ENCODE measurements at places on chromosomes 5 and 9.

DNA sequence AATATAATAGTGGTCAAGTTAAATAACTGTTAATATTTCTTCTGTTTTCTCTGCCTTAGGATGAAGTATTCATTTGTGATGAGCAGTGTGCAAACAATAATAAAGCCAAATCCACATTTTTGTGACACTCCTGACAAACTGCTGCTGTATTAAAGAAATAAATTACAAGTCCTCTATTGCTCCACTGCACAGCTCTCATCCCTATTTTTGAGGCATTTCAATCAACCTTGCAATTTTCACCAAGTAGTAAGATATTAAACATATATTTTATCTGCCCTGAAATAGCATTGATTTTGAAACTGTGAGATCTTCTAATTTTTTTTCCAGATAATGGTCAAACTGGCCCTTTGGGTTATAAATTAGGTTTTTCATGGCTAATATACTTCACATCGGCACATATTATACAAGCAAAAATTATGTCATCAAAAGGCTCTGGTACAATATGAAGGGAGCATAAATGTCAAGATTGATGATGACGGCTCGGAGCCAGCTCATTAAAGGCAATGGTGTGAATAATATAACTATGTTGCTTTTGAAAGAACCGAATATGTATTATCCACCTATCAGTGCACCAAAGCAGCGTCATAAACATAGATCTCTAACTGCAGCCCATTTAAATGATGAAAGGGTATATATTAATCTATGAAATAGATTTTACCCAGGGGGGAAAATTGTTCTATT is 764.9 kb downstream of the DNAH5 start:
- no peak for DNase-seq

GRCh38 chr9:113631871-113632665 is 168.5 kb downstream of the RGS3 start:
- DNase-seq = no peak

DNA sequence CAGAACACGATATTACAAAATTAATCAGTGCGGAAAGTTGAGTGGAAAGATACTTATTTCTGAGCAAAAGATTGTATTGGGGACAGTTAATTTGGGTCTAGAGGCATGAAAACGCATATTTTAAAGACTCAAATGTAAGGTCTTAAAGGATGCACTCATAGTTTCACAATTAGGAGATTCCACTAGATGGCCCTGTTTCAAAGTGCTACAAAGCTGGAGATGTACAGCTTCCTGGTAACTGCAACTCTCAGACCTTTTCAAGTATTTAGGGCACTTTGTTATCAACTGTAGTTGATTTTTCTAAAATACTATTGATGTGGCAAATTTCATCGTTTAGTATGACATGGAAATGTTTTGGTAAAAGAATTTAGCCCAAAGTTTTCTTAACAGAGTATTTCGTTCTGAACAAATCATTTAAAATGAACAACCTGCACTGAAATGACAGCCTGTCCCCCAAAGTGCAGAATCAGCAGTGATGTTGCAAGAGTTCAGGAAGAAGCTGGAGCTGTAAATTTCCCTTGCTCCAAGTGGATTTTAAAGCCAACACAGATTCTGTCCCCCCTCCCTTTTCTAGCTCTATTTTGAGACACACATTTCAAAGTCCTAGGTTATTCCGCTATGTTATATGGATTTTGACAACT is 16.2 kb upstream of the NDUFB6 start:
- DNase-seq = no peak

- no peak for DNase-seq
Measured at GRCh38 chr9:10785255-10785654, 172.5 kb upstream of the PTPRD start.

DNA sequence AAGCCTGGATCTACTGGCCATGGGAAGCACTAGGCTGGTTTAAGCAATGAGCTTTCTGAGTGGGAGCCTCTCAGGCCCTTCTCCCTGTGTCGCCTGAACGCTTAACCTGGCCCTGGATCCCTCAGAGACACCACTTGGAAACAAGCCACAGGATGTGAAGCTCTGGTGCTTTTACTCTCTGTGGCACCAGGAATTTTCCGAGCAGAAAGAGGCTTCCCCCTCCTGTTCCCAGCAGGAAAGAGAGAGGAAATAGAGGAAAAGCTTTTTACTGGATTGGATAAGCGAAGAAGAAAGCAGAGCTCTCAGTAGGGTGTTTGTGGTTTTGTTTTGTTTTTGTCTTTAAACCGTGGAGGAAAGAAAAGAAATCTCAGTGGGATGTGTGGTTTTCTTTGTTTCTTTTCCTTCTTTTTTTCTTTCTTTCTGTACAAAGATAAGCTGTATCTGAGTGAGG is 34.5 kb downstream of the COL15A1 start:
- no peak for DNase-seq

DNA sequence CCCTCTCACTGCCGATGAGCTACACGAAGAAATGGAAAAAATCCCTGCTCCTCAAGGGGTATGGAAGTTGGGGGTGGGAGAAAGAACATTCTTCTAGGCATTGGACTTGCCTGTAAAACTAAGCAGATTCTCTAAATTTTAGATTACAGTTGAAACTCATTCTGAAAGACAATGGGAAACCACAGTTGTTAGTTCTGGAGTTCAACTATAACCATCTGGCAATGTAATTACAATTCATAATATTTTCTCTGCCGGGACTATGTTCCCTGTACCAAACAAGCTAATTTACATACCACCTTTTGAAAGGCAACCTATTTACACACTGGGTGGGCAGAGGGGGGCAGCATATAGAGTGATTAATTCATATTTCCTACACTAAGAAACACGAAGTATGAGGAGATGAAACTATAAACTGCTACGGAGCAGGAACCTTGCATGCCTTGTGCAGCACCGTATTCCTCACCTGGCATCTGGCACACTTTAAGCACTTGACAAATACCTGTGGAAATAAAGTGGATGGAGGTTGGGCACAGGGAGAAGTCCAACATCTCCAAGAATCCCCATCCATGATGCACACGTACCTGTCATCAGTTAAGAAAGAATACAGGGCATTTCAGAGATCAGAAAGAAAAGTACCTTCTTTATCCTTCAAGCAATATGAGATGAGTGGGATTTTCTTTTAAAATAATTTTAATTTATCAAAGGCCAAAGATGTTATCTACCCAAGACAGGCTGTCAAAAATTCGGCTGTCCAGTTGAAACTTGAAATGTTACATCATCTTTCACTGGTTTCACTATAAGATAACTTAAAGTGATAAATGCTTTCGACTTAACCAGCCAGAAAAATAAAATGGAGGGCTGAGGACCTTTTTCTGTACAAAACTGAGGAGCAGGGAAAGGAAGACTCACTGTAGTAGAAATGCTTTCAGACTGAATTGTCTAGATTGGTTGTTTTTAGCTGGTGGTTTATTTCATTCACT is 54.2 kb downstream of the SSBP2 start:
- no peak for DNase-seq

DNA sequence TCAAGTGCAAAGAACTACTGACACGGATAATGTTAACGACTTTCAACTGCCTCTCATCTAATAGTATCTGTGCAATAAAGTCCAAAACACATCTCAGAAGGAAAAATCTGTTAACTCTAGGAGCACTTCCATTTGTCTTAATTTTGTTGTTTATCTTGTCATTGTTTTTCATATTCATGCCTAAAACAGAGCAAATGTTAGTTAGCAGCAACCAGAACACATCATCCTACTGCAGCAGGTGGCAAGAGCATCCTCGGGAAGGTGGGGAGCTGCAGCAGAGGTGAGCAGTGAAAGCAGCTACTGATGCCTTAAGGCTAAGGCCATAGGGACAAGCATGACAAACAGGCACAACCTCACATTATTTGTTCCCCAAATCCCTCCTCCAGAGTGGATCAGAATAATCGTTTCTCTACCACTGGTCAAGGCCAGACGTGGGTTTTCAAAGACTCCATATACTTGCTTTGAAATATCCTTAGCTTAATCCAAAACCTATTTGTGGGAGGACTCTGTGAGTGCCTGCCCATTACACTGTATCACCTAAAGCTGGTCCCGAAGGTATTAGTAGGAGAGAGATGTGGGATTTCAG is 1.0 kb downstream of the HMGCS1 start:
- no peak for DNase-seq

- peak; percentile 41 for DNase-seq
Measured at GRCh38 chr9:69637817-69638200, 34.4 kb downstream of the APBA1 start.

GRCh38 chr9:107389617-107390071 is 99.9 kb downstream of the KLF4 start:
- no peak for DNase-seq

DNA sequence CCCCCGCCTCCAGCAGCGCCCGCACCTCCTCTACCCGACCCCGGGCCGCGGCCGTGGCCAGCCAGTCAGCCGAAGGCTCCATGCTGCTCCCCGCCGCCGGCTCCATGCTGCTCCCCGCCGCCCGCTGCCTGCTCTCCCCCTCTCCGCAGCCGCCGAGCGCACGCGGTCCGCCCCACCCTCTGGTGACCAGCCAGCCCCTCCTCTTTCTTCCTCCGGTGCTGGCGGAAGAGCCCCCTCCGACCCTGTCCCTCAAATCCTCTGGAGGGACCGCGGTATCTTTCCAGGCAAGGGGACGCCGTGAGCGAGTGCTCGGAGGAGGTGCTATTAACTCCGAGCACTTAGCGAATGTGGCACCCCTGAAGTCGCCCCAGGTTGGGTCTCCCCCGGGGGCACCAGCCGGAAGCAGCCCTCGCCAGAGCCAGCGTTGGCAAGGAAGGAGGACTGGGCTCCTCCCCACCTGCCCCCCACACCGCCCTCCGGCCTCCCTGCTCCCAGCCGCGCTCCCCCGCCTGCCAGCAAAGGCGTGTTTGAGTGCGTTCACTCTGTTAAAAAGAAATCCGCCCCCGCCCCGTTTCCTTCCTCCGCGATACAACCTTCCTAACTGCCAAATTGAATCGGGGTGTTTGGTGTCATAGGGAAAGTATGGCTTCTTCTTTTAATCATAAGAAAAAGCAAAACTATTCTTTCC is 19.3 kb downstream of the CDKN2A start:
- peak; percentile 63 for DNase-seq

- DNase-seq = no peak
Measured at GRCh38 chr5:133794771-133795415, 173.5 kb downstream of the C5orf15 start.

DNA sequence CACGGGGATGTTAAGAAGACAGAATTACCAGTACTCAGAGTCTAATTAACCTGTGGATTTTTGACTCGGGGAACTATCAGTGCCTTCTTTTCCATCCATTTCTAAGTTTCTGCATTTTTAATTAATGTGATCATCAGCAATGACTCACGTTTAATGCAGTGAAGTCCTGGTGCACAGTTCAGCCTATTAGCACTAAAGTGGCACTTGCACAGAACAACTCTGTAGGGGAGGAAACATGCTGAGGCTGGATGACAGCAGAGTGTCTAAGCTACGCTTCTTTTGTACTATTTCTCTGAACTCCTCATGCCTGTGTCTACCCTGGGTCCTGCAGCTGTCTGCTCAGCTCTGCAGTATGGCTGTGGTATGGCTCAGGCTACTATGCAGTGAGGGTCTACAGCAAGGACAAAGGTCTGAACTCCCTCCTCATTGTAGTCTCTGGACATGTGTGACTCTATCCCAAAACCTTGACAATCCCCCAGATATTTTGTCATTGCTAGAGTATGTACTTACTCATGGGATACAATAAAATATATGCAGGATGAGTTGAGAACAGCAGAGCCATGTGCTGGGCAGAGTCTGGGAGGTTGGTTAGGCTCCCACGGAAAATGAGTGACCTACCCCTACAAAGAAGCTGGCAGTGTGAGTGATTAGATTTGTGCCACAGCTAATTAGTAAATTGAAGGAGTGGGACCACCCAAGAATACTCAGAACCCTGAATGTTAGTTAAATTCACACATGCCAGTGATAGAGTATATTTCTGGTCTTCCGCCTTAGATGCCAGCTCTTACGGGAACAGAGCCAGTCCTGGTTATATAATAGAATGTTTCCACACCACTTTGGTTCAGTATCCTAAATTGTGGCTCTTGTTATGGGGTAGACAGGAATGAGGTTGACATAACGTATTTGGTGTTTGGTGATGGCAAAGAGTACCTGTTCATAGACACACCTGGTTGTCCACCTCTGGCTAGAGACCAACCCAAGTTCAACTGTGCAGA is 148.0 kb downstream of the GHR start:
- peak; percentile 16 for DNase-seq

- DNase-seq = no peak
Measured at GRCh38 chr9:116271991-116272390, 118.4 kb downstream of the PAPPA start.

DNA sequence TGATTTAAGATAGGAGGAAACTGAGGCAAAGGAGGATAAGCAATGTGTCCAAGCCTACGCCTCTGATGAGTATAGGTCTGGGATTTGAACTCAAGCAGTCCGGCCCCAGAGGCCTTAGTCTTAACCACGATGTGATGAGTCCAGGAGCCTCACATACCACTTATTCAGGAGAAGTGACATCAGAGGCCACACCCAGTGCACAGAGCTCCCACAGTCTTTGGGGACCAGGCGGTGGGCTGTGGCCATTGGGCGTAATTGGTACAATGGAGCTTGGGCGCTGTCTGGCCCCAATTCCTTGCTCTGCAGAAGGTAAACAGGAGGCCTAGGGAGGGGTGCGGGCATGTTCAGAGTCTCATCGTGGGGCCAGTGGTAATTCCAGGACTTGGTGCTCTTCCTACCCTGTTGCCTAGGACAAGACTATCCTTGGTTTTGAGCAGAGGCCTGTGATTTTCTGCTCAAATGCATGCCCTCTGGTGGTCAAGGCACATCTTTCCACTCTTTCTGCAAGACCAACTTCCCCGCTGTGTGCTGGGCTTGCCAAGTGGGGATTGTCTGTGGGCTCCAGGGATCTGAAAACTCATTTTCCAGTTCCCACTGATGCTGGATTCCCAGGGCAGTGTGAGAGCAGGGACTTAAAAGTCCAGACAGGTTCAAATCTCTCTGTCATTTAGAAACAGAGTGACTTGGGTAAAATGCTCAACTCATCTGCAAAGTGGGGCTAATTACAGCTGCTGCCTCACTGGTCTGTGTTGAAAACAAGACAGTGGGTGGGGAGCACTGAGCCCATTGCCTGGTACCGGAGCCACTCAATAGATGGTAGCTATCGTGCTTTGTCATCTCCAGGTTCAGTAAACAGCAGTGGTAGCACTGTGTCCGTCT is 15.8 kb downstream of the NDST1 start:
- no peak for DNase-seq

GRCh38 chr9:113173341-113173740 is 22.5 kb downstream of the SLC31A2 start:
- no peak for DNase-seq

DNA sequence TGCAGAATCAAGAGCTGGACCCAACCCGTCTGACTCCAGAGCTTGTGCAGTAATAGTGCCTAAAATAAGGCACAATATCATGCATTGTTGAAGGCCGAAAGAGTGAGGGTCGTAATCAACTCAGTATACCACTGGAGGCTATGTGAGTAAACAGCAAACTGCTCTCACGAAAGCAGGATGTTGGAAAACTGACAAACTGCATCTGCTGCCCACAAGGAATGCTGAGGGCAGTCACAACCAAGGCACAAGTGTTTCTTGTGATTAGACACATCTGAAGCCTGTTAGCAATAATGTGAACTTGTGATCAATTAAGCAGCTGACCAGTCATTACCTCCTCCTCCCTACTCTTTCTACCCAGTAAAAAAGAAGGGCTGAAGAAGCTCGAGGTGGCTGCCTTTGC is 48.8 kb downstream of the TRPM3 start:
- no peak for DNase-seq

GRCh38 chr5:55657443-55657842 is 54.7 kb downstream of the SLC38A9 start:
- no peak for DNase-seq

All from HS-5 (cell line).